SHP77 treated with DMSO at 0.1 percent for 48 hours (cell line): ENCODE measurements at places on chromosomes 2 and 18.
A peak's percentile ranks its signal among the peaks of the same experiment; 100 is the strongest.

- DNase-seq = no peak
These were observed 34.6 kb downstream of the COPS7B start for GRCh38 chr2:231820786-231821303.

DNA sequence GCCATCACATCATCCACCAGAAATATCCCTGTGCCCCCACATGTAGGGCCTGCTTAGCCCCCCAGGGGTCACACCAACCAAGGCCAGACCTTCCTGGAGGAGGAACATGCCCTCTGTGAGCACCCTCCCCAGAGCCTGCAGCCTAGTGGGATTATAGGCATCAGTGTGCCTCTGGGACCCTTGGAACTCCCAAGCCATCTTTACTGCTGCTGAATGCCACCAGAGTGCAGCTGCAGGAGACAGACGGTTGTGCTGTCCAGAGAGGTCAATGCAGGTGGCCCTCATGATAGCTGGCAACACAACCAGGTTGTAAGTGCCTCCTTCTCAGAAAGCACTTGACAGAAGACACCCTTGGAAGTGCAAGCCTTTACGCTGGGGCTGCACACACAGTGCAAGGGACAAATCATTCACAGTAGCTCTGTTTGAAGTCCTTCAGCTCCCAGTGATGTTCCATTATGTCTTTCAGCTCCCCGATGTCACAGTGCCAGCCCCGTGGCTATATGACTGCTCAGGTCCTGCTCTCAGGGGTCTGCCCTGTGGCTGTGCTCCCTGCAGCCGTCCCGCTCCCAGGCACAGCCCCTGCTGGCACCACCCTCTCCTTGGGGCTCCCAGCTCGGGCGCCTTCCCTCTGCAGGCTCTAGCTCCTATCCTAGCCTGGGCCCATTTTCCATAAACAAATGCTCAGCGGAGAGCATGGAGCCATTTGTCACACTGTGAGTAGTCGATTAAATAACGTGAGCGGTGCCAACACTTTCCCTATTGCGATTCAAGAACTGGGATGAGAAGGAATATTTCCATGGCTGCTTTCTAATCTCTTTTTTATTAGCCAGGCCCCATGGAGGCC lies 65.1 kb downstream of the EDAR start:
- no peak for DNase-seq

DNA sequence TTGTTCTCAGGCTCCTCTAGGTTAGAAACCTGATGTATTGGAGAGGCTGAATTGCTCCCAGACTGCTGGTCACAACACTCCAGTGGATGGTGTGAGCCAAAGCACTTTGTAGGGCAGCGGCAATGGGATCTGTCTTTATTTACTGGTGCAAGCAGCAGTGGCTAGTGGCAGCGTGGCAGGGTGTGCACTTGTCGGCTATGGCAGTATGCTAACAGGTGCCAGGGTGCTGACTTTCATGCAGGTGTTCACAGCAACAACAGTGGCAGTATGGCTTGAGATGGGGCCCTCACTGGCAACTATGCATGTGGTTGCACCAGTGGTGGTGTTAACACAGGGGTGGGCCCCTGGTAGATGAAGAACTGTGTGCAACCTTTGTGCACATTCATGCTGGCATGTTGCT lies 347.8 kb downstream of the DSC3 start:
- no peak for DNase-seq

DNA sequence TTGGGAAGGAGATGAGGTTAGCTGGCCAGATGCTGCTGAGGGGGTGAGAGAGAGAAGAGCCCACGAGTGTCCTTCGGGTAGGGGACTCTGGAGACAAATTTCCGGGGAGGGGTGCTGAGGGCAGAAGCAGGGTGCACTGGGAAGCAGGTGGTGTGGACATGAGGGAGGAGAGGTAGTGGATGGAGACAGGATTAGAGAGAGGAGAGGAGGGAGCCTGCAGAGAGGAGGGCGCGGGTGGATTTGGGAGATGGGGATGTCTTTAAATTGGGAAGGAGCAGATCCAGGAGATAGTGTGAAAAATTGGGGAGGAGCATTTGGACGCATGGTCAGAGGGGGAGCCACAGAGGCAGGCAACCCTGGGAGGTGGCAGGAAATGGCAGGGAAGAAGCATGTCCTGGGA lies 154.7 kb downstream of the DYSF start:
- no peak for DNase-seq

DNA sequence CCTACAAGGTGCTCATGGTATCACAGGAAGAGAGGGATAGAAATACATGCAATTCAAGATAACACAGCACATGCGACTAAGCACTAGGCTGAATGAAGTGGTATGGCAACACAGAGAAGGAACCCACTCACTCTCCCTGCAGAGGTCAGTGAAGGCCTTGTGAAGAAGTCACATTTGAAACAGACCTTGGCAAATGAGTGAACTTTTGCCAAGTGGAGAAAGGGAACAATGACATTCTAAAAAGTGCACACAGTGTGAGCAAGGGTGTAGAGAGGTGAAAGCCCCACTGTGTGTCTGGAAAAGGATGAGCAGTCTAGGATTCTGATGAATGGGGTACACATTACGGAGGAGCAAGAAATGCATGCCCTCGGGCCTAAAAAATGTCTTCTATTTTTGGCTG lies 23.3 kb downstream of the KLF7 start:
- no peak for DNase-seq

DNA sequence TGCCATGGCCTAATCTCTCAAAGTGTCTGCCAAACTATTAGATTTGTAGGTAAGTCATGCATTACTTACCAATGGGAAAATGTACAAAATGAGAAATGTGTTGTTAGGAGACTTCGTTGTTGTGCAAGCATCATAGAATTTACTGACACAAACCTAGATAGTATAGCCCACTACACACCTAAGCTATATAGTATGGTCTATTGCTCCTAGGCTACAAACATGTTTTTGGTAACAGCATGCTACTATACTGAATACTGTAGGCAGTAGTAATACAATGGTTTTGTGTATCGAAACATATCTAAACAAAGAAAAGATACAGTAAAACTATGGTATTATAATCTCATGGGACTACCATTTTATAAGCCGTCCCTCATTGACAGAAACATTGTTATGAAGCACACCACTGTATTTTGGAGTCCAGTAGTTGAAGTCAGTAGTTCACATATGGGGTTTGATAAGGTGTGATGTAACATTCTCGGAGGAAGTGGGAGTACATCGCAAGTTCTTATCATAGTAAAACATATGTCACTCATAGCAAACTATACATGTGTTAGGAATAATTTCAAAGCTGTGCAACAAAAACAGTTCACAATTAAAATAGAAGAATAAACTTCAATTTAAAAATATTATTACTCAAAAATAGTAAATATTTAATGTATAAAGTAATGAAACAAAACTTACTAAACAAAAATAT lies 12.0 kb upstream of the GTF2A1L start:
- no peak for DNase-seq

DNA sequence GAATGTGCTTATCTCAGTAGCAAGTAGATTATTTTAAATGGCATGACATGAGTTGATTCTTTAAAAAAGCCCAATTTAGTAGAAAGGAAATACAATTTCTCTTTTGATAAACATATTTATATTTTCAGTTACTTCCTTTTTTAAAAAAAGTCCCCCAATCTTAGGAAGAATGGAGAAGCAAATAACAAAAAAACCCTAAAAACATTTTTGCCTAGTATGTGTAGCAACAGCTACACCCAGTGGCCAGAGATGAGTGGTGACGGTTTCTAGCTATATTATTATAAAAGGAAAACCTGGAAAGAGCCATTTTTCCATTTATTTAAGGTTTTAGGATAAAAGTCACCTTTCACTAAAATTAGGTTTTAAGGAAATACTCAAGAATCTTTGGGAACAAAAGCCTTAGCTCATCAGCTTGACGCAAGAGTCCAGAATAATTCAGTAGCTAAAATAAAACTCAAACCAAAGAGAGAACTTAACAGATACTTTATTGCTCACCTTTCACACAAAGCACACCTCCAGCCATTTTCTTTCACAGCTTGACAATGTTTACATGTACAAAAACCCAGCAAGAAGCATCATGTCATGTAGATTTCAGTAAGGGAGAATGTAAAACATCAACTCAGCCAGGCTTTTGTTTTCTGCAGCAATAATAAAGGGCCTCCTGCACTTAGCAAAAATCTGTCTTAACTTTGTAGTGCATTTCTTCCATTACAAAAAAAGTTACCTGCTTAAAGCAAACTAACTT lies 15.7 kb downstream of the FAM98A start:
- DNase-seq = peak; percentile 7

GRCh38 chr18:24560511-24560981 lies 100.1 kb downstream of the HRH4 start:
- DNase-seq = no peak

GRCh38 chr2:228227466-228227865 lies 46.0 kb upstream of the SPHKAP start:
- DNase-seq = no peak

DNA sequence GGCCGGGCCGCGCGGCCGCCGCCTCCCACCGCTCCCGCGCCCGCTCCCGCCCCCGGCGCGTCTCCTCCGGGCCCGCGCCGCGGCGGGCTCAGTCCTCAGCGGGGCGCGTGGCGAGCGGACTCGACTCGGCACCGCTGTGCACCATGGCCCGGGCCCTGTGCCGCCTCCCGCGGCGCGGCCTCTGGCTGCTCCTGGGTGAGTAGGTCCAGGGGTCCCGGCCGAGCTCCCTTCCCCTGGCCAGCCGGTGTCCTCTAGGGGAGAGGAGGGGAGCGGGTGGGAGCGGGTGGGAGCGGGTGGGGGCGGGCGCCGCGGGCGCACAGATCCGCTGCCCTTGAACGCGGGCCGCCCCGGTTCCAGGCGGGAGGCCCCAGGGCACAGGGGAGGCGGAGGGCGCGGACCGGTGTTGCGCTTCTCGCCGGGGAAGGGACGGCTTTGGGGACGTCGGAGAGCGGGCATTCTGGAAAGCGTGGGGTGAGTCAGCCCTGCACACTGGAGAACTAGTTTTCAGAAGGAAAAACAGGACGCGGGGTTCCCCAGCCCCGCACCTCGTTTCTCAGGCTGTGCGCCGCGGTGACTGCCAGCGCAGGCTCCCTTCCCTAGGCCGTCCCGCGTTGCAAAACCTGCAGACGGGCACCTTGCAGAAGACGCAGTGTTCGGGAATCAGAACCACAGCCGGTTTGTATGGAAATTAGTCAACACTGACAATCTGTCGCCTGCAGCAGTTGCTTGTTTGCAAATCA lies at the start of gene RAMP1:
TSS of gene RAMP1 (plus strand) at position 91 of the 740 bp plus-strand sequence. CDS start at position 144, 53 bp downstream.
- no peak for DNase-seq

DNA sequence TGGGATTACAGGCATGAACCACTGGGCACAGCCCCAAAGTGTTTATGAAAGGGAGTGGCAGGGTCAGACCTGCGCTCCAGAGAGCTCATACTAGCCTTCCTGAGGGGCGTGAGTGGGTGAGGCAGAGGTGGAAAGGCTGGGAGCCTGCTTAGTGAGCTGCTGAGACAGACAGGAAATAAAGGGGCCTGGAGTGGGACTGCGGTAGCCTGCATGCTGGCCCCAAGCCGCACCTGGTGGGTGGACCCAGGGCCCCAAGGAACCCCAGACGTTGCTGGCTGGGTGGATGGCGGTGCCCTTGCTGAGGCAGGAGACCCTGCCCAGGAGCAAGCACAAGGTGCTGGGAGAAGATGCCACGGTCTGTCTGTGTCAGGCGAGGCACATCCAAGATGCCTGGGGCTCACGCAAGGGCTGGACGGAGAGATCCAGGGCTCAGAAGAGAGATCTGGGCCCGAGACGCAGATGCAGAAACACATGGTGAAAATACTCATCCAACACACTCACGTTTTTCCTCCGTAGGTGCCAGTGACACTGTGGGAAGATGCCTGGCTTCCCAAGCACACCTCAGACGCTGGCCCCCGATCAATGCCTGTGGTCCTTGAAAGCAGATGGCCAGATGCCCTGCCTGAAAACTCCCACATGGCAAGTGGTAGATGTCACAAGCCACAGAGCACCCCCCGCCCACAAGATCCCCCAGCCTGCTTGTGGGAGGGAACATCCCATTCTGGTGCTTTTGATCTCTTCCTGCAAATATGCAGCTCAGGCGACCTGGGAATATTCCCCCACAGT lies 151.1 kb downstream of the GLI2 start:
- DNase-seq = no peak

- DNase-seq = no peak
These were observed 28.5 kb upstream of the MCFD2 start for GRCh38 chr2:46943881-46944798.

DNA sequence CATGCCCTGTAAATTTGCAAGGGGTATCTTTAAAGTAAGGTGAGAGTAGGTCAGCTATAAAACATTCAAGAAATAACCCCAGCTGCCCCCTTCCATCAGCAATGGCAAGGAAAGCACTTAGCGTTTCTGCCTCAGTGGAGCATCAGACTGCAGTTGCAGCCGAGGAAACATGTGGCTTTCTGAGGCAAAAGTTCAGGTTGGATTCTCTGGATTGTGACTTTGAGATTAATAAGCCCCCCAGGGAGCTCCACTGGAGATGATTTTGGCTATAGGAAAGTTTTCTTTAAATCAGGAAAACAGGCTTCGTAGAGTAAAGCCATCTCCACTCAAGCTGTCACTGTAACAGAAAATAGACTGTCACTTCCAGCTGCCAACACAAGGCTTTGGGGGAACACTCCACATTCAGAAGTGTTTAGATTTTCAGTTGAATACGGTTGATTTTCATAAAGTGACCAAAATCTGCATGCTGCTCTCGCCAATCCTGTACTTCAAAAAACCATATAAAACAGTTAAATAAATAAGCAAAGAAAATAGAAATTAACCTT lies 15.3 kb upstream of the RIT2 start:
- DNase-seq = peak; percentile 20

GRCh38 chr2:174587579-174587978 lies 10.0 kb downstream of the WIPF1 start:
- DNase-seq = no peak

DNA sequence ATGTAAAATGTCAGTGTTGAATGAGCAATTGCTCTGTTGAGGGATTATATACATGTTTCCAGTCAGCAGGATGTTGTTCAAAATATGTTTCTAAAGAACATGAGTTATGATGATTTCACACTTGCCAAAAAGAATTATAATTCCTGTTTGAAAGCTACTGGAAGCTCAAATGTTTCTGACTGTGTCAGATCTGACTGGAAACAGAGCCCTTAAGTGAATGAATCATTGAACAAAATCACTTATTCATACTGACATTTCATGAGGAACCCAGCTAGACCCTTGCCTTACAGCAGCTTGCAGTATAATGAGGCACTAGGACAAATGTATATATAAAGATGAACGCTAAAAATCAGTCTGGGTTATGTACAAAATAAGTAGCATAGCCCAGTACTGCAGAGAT lies 35.4 kb upstream of the ITGAV start:
- no peak for DNase-seq

GRCh38 chr2:150513647-150514046 lies 26.2 kb upstream of the RND3 start:
- no peak for DNase-seq

DNA sequence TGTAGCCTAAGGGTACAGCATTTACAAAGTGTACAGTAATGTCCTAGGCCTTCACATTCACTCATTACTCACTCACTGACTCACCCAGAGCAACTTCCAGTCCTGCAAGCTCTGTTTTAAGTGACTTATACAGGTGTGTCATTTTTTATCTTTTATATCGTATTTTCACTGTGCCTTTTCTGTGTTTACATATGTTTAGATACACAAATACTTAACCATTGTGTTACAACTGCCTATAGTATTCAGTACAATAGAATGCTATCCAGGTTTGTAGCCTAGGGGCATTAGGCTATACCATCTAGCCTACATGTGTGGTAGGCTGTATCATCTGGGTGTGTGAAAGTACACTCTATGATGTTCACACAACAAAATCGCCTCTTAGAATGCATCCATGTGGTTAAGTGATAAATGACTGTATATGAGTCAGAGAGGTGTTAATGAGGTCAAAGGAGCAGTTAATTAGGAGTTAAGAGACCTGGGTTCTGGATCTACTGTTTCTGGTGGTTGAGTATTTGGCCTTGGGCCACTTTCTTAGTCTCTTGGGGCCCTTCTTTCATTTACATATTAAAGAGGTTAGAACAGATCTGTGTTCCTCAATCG lies 149.1 kb downstream of the GREB1L start:
- DNase-seq = no peak
